Activated CD4-positive, alpha-beta T cell treated with anti-CD3 and anti-CD28 coated beads, Interleukin-2, amount 50 U/mL, for 24 hours (primary cell): ENCODE measurements at places on chromosomes 3 and 15.

- no peak for DNase-seq
Measured at GRCh38 chr15:74400915-74401757, 32.6 kb downstream of the SEMA7A start.

GRCh38 chr3:120528163-120528562, 68.0 kb upstream of the NDUFB4 start:
- DNase-seq, result no peak

DNA sequence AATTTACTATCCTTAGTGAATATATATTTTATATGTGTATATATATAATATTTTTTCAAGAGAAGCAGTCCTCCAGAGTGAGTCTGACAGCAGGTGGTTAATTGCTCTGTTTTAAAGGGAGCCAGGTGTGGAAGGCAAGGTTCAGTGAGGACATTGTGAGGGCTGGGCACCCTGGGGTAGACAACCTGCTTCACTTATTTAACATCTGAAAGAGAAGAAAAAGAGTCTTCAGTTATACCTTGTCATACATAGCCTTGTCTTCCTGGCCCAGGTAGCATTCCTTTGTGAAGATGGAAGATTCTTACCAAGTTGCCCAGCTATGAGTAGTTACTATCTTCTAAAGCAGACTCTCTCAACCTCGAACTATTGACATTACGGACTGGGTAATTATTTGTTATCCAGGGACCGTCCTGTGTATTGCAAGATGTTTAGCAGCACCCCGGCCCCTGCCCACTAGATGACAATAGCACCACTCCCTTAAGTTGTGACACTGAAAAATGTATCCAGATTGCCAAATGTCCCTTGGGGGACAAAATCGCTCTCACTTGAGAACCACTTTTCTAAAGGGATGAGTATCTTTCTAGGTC, 336.0 kb upstream of the TRIM42 start:
- DNase-seq, result no peak

DNA sequence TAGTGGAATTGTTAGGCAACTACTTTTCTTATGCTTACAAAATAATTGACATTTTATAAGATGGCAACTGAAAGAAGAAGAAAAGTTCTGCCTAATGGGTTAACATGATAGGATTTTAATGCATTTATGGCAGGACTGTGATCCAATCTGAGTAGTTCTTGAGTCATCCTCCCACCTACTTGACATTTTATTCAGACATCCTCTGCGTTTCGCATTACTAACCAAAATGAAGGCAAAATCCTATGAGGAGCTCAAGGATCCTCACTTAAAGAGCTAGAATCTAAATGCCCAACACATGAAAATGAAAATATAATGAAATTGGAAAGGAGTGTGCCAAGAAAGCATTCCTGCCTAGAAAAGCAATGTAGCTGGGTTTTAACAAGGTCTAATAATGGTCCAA, 581.1 kb upstream of the SEMA6D start:
- no peak for DNase-seq

GRCh38 chr15:62325597-62325996, 160.5 kb upstream of the C2CD4B start:
- no peak for DNase-seq

GRCh38 chr3:55330756-55331155, 156.3 kb downstream of the WNT5A start:
- DNase-seq, result no peak

DNA sequence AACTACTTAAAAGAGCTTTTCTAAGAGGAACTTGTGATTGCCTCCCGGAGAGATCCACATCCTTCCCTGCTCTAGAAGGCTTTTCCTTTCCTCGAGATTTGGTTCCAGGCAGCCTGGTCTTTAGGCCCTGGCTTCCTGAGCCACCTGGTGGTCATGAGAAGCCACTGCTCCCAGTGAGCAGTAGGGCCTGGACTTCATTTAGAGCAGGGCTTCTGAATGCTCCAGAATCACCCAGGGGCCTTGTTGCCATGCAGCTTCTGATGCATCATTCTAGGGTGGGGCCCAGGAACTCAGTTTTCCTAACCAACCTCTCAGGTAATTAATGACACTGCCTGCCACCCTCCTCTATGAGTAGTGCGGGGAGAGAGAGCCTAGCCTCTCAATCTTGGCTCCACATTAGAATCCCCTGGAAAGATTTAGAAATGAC, 29.6 kb downstream of the PSMD6 start:
- DNase-seq, result peak; percentile 14

- no peak for DNase-seq
Measured at GRCh38 chr15:40407330-40407990, 1.9 kb downstream of the IVD start.

DNA sequence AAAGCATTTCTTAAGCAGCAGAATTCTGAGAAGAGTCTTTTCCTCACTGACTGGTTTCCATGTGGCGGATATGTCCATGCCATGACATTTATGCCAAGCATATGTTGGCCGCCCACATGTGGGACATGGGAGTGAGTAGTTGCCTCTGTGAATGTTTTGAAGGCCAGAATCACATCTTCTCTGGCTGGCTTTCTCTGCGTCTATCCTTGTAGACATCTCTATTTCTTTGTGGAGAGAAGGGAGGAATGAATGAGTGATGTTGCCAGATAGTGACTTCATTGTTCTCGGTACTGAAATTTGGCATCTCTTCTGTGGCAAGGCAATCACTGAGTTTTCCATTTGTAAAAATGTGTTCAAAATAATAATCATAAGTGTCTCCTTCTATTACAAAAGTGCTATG, 316.0 kb downstream of the CLSTN2 start:
- DNase-seq, result no peak

- no peak for DNase-seq
Measured at GRCh38 chr3:37129871-37130270, 44.5 kb downstream of the LRRFIP2 start.

- no peak for DNase-seq
Measured at GRCh38 chr3:12444582-12445471, 39.5 kb upstream of the TSEN2 start.

DNA sequence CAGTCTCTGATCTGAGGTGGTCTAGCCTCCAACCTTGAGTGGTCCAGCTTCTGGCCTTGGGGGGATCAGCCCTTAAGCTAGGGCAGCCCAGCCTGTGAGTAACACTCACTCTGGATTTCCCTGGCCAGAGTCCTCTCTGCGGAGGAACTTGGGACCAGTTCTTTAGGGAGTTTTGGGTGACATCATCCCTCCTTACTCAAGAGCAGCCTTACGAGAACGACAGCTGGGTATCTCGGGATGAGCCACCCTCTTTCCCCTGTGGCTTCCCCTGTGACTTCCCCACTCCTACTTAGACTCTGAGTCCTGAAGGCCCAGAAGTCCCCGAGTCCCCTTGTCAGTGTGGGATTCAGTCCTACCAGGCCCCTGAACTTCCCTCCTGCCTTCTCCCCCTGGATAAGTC, 10.2 kb upstream of the PLXND1 start:
- no peak for DNase-seq

GRCh38 chr15:52349052-52349700, 53.6 kb upstream of the MYO5C start:
- DNase-seq, result no peak

DNA sequence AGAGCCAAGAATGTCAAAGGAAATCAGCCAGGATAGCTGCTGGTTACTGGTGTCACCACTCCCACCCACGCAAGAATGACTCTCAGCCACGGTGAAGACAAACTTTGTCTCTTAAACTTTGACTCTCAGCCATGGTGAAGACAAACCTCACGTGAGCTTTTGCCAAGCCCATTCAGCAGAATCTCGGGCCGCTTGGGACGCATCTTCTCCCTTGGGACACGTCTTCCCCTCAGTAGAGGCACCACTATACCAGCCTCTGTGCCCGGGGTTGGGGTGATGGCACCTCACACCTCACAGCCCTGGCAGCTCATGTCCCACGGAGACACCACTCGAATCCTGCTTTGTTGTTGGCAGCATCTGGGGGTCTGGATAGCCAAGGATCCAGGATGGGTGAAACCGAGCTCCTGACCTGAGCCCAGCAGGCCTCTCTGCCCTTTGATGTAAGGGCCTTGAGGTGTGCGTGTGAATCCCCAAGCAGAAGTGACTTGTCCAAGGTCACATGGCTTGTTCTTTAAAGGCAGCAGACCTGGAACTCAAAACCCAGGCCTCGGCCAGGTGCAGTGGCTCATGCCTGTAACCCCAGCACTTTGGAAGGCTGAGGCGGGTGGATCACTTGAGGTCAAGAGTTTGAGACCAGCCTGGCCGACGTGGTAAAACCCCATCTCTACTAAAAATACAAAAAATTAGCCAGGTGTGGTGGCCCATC, 21.8 kb downstream of the RBPMS2 start:
- DNase-seq, result no peak

DNA sequence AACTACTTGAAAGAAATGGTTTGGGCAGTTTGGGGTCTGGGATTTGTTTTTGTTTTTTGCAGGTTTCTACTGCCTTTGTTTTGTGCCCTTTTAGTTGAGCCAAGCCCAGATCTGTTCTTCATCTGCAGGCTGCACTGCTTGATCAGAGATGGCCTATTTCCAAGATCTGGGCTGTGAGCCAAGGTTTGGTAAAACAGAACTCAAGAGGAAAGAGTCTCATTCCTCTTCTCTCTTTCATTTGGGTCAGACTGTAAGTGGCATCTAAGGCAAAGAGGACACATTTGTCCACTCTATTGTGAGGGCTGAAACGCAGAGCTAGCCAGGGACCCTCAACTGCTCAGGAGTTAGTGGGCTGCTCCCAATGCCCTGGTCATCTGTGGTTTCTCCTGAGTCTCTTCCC, 104.4 kb upstream of the UBE3A start:
- DNase-seq, result no peak

- no peak for DNase-seq
Measured at GRCh38 chr15:21268436-21268940, 171.8 kb downstream of the POTEB3 start.

DNA sequence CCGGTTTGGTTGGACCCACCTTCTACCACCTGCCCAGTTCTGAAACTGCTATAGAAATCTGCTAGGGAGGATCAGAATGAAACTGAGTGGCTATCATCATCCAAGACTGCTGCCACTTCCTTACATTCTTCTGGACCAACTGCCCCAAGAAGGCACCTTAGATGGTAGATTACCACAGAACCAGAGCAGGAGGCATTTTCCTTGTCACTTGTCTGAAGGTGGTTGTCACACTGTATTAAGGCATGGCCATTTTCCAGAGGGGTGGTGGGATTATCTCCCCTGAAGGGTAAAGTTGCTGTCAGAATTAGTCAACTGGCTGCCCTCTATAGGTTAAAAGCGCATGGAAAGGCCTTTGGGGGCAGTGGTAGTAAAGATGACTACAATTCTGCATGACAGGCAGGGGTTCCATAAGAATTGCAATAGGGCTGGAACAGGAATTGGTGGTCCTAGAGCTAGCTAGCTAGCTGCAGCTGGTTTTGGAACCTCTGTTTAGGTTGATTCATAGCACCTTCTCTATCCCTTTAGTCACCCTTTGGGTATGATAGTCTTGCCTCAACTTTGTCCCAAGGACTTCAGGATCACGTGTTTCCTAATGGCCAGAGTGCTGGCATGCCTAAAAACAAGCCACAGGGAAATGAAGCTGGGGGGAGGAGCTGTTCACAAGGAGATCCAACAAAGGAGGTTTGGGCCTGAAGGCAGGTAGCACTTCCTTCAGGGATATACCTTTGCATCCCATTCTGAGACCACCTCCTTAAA, 4.8 kb upstream of the CSPG5 start:
- DNase-seq, result no peak

DNA sequence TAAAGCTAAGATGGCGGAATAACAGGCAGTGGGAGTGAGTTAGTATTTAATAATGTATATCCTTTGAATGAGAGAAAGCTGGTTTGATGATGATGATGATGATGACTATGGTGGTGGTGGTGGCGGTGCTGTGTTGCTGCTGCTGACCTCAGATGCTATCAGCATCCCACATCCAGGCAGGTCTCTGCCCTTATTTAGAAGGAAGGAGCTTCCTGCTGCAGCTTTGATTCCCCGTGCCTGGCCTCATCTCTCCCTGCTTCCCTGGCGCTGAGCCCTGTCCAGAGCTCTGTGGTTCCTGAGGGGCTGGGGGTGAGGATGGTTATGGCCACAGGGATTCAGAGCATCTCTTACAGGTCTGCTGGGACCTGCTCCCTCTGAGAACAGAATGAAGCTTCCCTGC, 73.1 kb downstream of the RAB11A start:
- no peak for DNase-seq

- no peak for DNase-seq
Measured at GRCh38 chr3:93969443-93969842, 4.3 kb downstream of the PROS1 start.

GRCh38 chr3:112101916-112102315, 15.7 kb downstream of the C3orf52 start:
- DNase-seq, result no peak

GRCh38 chr3:10957976-10958749, 34.4 kb upstream of the SLC6A1 start:
- DNase-seq, result no peak

- no peak for DNase-seq
Measured at GRCh38 chr15:76642671-76643070, 262.5 kb downstream of the SCAPER start.

DNA sequence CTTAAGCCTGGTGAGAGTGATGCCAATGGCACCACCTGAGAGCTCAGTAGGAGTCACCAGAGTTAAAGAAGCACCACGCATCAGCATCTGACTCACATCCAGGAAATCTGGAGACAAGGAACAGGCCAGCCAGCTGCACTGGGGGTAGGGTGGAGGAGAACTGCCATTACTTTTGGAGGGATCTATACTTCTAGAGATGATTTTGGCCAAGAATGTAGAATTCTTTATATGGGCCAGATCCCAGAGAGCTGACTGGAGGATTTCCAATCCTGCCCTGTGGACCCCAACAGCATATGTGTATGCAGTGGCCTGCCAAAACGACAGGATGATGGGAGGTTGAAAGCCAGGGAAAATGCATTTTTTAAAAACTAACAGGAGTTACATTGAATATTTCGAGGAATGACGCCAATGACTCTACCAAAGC, 29.8 kb downstream of the CCR3 start:
- DNase-seq, result no peak

- no peak for DNase-seq
Measured at GRCh38 chr3:24220859-24221657, 273.6 kb downstream of the THRB start.

GRCh38 chr15:78873793-78874765, 1.4 kb downstream of the MORF4L1 start:
- DNase-seq, result no peak

GRCh38 chr3:30615615-30616346, 9.4 kb downstream of the TGFBR2 start:
- no peak for DNase-seq

DNA sequence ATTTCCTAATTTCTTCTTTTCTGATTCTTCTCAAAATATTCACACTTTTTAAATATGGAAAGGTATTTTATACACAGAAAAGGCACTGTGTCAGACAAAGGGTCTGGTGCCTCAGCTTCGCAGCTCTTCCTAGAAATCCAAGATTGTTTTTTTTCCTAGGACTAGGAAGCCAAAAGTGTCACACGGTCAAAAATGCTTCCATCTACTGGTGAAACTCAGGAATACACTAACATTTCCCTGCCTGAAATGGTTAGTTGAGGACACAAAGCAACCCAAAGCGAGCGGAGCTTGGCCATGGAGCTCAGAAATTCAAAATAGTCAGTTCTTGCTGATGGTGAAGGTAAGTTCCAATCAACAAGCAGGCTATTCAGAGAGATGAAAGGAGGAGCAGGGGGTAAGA, 426.5 kb upstream of the RASGRP1 start:
- DNase-seq, result no peak
